ENCODE measurements at places on chromosomes 6 and 20. TPM values are rescaled to one million over a fixed set of nuclear protein-coding genes. Genes with fewer than 3 reads are reported as not detected.

DNA sequence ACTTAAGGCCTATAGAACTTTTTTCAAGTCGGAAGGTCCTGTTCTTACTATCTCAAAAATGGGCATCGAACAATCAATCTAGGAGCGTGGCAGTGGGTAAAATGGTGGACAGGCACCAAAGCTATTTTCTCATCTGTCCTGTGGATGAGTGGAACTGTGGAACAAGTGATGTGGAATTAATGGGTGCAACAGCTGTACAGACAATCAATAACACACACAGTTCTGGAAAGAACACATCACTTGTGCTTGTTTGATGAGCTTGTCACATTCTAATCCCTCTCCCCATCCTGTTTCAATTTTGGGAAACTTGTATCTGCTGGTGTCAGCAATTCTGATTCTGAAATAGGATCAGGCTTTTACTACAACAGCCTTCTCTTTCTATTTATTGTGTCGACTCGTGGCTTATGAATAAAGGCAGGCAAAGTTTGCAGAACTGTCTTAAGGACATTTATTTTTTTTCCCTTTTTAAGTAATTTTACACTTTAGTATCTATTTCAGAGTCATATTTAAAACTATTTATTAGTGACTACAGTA, 11.5 kb downstream of the RBM24 start:
- no peak for DNase-seq

DNA sequence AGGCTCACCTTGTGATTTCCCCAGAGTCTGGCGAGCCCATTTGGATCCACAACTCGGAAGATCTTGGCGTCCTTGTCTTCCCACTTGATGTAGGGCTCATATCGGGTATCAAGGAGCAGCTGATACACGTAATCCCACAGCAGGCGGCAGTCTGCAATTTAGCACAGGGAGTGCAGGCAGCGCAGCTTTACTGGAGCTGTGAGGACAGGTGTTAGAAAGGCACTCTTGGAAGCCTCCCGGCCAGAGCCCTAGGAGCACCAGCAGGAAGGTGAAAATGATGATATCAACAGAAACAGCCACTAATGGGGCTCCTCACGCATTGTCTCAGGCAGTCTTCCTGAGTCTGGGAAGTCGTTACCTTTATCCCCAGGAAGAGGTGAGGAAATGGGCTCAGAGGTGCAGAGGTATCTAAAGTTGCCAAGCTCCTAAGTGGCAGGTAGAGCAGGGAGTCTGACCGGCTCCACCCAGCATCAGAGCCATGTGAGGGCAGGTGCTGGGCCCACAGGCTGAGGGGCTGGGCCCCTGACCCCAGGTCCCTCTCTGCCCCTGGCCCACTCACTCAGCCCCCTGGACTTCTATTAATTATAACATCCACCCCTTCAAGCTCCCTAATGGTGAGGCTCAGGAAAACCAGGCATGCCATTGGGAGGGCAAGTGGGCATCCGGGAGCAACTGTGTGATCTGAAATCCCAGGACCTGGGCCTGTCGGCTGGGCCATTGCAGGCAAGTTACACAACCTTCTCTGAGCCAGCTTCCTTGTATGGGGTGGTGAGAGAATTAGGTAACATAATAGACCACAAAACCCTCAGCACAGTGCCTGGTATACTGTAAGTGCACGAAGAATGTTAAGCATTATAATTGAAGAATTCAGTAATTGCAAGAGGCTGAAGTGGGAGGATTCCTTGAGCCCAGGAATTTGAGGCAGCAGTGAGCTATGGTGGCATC, 18.3 kb downstream of the ETV7 start:
- no peak for DNase-seq

PYGB gene
- polyA plus RNA-seq: 49.1 TPM

C6orf15 gene
- not detected for polyA plus RNA-seq

LPA gene
- polyA plus RNA-seq: 0.06 TPM

COL9A1 gene
- 38.6 TPM for polyA plus RNA-seq

Measured in right renal pelvis (tissue), 4 donors.